HCT116 (cell line): ENCODE measurements at places on chromosomes 12 and 14. TPM values are rescaled to one million over a fixed set of nuclear protein-coding genes. Genes with fewer than 3 reads are reported as not detected.

DNA sequence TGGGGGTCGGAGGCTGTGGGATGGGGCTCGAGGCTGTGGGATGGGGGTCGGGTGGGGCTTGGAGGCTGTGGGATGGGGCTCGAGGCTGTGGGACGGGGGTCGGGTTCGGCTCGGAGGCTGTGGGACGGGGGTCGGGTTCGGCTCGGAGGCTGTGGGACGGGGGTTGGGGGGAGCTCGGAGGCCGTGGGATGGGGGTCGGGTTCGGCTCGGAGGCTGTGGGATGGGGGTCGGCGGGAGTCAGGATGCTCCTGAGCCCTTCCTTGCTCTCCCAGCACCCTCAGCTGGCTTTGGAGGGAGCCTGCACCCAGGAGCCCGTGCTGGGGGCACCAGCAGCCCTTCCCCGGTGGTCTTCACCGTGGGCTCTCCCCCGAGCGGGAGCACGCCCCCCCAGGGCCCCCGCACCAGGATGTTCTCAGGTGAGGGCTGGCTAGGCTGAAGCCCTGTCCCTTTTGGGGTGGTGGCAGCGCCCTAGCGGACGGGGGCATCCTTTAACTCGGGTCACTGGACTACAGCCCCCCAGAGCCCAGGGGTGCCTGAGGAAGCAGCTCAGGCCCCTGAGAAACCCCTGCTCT is 11.9 kb upstream of the PUS1 start:
- no peak overlapping the region for H3K27ac ChIP-seq
- no peak overlapping the region for H3K4me3 ChIP-seq
- no peaks in the 10 kb centered on the region for H3K27me3 ChIP-seq
- peaks cover 8% of the 10 kb centered on the region for H3K4me1 ChIP-seq
- DNase-seq: no peak

DNA sequence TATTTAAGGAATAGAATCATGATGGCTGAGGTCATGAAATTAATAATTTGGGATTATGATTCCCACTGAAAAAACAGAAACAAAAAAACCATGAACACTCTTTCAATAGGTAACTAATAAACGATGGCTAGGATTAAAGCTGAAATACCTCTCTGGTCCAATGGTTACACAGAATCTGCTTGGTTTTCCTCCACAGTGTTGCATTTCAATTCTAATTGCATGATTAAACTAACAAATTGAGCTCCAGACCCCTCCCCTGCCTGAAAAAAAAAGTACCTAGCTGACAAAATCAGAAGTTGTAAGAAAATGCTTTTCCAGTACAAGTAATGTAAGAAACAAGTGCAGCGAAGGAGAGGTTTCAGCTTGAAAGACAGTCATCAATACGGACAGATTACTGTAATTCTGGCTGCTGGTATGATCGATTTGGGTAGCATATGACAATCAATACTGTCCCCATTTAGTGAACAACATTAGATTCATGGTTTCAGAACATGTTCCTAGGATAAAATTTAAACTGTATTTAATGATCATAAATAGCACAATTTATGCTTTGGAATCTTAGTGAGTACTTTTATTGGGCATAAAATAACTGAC is 32.0 kb downstream of the INSM2 start:
- no peaks in the 10 kb centered on the region for H3K27me3 ChIP-seq
- H3K27ac ChIP-seq: no peak overlapping the region
- no peaks in the 10 kb centered on the region for H3K4me1 ChIP-seq
- no peak for DNase-seq
- H3K4me3 ChIP-seq: no peak overlapping the region

GRCh38 chr14:101808020-101808641 is 46.6 kb downstream of the PPP2R5C start:
- H3K36me3 ChIP-seq: no peaks in the 10 kb centered on the region
- no peaks in the 10 kb centered on the region for H3K27me3 ChIP-seq
- peaks cover 7% of the 10 kb centered on the region; the same call in 1 of the 2 replicates for H3K4me1 ChIP-seq
- no peak for DNase-seq

- H3K36me3 ChIP-seq: no peaks in the 10 kb centered on the region
- no peak for DNase-seq
- peaks cover 3% of the 10 kb centered on the region; the same call in 1 of the 2 replicates for H3K4me1 ChIP-seq
- no peak overlapping the region for H3K27ac ChIP-seq
- H3K27me3 ChIP-seq: no peaks in the 10 kb centered on the region
These were observed 5.5 kb downstream of the CARMIL3 start for GRCh38 chr14:24057271-24057670.

Gene TMEM52B
- total RNA-seq: not detected

Gene CCDC197
- total RNA-seq: not detected

Gene SLC11A2
- total RNA-seq: 38.7 TPM

Gene SMOC1
- total RNA-seq: not detected

Gene BIN2
- 0.22 TPM for total RNA-seq
